NCI-H1436 (cell line): ENCODE measurements at places on chromosomes 4 and X.
A peak's percentile ranks its signal among the peaks of the same experiment; 100 is the strongest.

GRCh38 chrX:53211391-53211978 lies 13.5 kb downstream of the KDM5C start:
- DNase-seq: no peak

DNA sequence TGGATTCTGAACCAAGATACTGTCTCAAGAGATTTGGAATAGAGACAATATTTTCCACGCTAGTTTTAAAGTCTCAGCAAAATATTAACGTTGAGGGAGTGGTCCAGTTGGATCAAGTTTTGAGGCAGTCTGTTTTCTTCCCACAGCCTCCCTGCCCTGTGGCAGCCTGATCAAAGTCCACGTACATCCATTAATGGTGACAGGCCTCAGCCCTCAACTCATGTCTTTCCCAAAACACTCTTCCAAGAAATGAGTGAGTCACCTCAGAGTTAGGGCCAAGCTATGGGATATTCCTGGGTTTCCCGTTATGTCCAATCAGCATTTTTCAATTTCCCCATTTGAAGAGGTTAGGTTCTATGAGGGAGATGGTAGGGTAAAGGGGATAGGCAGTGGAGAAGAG lies 28.5 kb downstream of the EGFL6 start:
- no peak for DNase-seq

GRCh38 chr4:90237751-90238530 lies 110.7 kb downstream of the CCSER1 start:
- no peak for DNase-seq

GRCh38 chrX:112874614-112875013 lies 34.0 kb upstream of the AMOT start:
- DNase-seq: no peak

DNA sequence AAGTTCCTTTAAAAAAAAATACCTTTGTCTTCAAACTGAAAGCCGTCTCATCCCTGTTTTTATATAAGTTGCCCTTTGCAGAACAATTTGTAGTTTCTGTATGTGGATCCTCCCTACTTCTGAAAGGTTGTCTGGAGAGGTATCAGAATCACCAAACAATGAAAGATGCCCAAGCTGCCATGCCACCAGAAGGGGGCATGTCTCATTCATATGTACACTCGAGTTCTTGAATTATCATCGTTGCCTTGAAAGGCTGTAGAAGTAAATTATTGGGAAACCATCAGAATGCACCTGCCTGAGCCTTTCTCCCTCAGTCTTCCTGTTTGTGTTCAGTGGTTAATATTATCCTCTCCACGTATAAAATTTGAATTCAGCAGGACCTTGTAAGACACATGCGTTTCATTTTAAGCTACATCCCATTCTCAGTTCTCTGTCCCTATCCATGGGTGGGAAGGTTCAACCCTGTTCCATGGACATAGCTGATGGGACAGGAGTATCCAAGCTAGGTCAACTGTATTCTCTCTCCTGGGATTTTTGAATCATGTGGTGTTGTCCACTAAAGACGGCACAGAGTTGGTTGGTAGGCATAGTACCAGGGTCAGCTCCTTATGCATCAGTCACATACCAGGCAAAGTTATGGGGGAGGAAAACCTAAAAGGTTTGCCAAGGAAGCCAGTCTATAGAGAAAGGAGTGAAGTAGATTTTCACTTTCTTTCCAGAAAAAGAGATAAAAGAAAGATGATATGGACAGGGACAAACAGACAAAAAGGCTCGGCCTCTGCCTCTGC lies 24.0 kb downstream of the GALNT7 start:
- peak; percentile 33 for DNase-seq

DNA sequence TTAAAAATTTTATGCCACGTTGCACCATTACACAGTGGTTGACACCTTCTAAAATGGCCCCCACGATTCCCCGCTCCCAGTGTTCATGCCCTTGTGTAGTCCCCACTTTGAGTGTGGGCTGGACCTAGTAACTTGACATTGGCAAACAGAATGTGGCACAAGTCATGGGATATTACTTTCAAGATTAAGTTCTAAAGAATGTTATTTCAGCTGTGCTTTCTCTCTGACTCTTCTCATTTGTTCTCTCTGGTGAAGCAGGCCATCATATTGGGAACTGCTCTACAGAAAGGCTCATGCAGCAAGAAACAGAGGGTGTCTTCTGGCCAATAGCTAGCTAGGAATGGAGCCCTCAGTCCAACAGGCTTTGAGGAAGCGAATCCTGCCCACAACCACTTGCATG lies 67.1 kb downstream of the ATXN3L start:
- DNase-seq: no peak

DNA sequence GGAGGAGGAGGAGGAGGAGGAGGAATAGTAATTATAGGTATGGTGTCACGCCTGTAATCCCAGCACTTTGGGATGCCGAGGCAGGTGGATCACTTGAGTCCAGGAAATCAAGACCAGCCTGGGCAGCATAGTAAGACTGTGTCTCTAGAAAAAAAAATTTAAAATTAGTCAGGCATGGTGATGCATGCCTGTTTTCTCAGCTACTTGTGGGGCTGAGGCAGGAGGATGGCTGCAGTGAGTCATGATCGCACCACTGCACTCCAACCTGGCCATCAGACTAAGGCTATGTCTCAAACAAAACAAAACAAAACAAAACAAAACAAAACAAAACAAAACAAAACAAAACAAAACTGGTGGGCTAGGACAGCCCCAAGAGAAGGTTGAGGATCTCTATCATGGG lies 3.0 kb downstream of the STARD8 start:
- DNase-seq: no peak

- no peak for DNase-seq
Observed at GRCh38 chrX:25012433-25012735, 3.4 kb downstream of the ARX start.

- no peak for DNase-seq
Observed at GRCh38 chrX:21374994-21375707, 933 bp downstream of the CNKSR2 start.

- peak; percentile 13 for DNase-seq
Observed at GRCh38 chrX:153814591-153815315, 15.6 kb downstream of the PDZD4 start.

DNA sequence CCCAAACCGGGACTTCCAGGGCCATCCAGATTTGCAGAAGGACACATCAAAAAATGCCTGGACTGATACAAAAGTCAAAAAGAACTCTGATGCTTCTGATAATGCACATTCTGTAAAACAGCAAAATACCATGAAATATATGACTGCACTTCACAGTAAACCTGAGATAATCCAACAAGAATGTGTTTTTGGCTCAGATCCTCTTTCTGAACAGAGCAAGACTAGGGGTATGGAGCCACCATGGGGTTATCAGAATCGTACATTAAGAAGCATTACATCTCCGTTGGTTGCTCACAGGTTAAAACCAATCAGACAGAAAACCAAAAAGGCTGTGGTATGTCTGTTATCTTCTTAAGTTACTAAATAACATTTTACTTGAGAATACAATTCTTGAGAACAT lies 9.2 kb downstream of the PLK4 start:
- DNase-seq: no peak
